Thyroid gland (tissue), 4 donors: ENCODE measurements at places on chromosomes 2 and 18.

DNA sequence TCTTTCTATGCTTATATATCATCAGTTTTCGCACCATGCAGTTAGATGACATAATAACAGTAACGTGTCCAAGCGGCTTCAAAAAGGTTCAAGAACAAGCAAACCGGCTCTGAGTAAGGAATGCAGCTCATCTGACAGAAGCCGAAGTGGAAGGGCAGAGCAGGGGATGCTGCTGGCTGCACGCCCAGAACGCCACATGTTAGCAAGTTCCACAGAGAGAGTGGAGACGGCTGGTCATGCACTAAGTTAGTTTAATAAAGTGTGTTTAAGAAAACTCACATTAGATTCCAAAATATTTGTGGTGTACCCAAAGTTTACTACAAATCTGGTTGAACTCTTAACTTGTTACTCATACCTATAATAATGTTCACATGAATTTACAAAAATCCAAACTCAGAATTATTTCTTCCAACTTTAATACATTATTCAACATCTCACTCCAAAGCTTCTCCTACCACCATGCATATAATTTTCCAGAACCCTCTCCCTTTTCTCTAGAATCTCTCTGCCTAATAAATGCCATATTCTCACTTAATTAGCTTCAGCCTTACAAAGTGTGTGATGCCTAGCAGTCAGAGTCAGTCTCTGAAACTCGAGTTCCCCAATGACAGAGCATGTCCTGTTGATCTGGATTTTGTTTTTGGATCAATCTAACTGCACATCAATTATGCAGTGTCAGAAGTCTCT is 170.0 kb downstream of the DNAH7 start:
- DNase-seq, result peak; percentile 99

GRCh38 chr2:39881948-39882347 is 102.9 kb upstream of the THUMPD2 start:
- no peak for DNase-seq

- DNase-seq, result no peak
These were observed 230.8 kb upstream of the CHAC2 start for GRCh38 chr2:53536583-53537361.

GRCh38 chr2:42086500-42086953 is 38.7 kb downstream of the PKDCC start:
- peak; percentile 39 for DNase-seq

DNA sequence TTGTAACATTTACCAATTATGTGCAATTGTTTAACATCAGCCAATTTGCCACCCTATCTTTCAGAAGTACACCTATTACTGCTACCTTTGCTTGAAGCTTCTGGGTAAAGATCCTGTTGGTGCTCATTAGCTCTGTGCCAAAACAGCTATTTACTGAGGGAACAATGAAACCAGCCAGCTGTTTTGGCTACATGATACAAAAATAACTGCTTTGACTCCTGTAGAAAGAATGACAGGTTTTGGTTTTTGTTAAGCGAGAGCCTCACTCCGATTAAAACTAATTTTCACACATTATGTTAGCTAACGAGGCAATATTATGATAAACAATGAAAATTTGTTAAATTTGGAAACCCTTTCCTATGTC is 907.0 kb downstream of the EPHA4 start:
- DNase-seq, result no peak

- no peak for DNase-seq
These were observed 8.7 kb downstream of the SMAD7 start for GRCh38 chr18:48942086-48942485.

- no peak for DNase-seq
These were observed 41.4 kb downstream of the STARD6 start for GRCh38 chr18:54316071-54316820.

DNA sequence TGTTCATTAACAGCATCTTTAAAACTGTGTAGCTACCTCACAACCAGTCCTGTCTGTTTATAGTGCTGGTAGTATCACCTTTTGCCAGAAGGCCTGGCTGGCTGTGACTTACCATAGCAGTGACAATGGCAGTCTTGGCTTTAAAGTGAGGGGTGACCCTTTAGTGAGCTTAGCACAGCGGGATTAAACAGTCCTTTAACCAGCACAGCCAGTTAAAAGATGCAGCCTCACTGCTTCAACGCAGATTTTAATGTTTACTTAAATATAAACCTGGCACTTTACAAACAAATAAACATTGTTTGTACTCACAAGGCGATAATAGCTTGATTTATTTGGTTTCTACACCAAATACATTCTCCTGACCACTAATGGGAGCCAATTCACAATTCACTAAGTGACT is 7.0 kb downstream of the RRM2 start:
- no peak for DNase-seq

DNA sequence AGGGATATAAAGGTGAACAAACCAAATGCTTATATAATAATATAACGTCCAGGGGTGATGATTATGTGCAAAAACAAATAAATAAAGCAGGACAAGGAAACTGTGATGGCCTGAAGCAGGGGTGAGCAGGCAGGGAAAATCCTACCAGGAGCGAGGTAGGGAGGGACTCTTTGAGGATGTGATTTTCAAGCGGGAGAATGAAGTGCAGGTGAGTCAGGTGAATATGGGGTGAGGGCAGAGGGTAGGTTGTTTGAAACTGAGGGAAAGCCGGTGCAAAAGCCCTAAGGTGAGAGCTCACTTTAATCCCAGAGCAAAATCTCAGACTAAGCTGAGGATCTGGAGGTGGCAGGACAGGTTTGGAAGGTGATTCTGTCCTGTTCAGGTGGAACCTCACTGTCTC is 40.7 kb downstream of the CYP26B1 start:
- DNase-seq, result no peak

- no peak for DNase-seq
These were observed 223.5 kb downstream of the HDAC4 start for GRCh38 chr2:239177325-239177724.

- no peak for DNase-seq
These were observed 20.6 kb upstream of the EXOC6B start for GRCh38 chr2:72846171-72847095.

DNA sequence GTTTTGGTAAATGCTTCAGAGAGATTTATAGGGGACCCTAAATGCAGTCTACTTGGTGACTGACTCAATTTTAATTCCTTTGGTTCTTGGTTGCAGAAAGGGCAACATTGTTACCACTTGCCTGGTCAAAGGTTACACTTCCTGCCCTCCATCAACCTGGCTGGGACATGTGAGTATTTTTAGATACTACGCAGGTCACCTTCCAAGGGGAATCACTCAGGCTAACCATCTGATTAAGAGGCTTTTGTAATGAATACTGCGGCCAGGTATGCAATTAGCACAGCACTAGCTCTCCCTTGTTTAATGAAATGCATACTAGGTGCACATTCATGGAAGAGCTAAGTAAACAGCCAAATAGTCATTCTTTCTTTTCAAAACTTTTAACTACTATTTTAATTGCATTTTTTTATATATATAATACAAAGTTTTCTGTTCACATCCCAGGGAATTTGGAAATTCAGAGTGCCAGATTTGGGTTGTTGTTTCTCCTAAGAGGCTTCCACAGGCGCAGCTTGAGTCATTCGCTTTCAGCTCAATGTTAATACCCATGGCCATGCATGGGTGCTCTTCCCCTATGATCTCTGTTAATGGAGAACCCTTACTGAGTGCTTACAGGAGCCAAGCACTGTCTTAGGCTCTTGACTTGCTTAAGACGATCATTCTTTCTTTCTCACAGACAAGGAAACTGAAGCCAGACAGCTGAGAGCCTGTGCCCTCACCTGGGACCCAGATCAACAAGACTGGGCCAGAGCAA is 152.2 kb downstream of the MTX2 start:
- peak; percentile 49 for DNase-seq

- no peak for DNase-seq
These were observed 309.1 kb upstream of the COL3A1 start for GRCh38 chr2:188664951-188665595.

- no peak for DNase-seq
These were observed 76.9 kb downstream of the MYO1B start for GRCh38 chr2:191321861-191322662.

DNA sequence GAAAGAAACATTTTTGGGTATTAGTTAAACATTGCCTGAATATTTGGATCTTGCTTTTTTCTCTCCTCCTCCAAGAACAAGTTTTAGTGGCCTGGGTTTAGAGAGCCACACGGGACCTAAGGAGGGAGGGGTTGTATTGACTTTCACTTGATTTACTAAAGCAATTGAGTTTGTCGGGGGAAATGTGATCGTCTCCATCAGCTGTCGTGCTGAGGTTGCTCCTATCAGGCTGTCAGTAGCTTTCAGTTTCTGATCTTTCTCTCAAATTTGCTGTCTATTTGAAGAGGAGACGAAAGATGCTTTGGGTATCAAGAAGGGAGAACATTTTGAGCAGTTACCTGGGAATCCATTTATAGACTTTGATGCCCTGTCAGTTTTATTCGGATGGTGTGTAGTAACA is 106.0 kb downstream of the SETBP1 start:
- DNase-seq, result no peak

GRCh38 chr2:70751881-70752280 is 16.1 kb downstream of the ADD2 start:
- no peak for DNase-seq

DNA sequence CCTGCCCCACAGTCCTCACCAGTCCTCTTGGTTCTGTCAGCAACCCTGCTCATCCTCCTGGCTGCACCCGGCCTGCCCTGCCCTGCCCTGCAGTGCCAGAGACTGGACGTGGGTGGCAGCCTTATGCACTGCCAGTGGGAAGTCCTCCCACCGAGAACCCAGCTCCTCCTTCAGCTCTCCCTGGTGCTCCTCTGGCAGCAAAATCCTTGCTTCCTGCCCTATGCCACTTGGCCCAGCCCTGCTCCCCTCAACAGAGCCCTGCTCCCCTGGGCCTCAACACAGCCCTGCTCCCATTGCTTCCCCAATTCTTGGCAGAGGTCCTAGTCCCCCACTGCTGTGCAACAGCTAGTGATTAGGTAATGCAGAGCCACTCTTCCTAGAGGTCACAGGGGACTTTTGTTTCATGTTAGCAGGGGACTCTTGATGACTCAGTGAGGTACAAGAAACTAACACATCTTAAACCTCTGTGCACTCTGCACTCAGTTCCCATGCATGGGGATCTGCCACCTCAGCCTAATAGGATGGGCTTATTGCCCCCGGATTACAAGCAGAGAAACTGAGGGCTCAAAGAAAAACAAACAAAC is 58.0 kb upstream of the EDAR start:
- DNase-seq, result no peak

DNA sequence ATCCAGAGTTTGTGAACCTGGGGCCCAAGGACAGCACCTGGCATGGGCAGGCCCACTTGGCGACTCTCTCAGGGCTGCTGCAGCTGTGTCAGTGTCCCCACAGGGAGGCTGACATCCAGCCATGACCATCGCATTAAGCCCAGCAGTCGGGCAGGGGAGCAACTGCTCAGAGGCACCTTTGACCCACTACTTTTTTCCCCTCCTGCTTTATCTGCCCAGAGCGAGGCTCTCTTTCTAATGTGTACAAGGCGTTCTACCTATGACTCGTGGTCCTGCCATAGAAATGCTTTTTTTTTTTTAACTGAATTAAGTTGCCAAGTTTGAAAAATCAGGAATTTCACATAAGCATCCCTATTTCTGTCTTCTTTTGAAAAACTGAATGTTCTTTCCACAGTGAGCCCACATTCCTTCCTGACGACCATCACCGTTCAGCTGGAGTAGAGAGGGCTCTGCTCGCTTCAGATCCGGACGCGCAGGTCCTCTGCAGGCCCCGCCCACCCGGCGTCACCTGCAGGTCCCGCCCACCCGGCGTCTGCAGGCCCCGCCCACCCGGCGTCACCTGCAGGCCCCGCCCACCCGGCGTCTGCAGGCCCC is 403 bp upstream of the CLUL1 start:
- peak; percentile 8 for DNase-seq

DNA sequence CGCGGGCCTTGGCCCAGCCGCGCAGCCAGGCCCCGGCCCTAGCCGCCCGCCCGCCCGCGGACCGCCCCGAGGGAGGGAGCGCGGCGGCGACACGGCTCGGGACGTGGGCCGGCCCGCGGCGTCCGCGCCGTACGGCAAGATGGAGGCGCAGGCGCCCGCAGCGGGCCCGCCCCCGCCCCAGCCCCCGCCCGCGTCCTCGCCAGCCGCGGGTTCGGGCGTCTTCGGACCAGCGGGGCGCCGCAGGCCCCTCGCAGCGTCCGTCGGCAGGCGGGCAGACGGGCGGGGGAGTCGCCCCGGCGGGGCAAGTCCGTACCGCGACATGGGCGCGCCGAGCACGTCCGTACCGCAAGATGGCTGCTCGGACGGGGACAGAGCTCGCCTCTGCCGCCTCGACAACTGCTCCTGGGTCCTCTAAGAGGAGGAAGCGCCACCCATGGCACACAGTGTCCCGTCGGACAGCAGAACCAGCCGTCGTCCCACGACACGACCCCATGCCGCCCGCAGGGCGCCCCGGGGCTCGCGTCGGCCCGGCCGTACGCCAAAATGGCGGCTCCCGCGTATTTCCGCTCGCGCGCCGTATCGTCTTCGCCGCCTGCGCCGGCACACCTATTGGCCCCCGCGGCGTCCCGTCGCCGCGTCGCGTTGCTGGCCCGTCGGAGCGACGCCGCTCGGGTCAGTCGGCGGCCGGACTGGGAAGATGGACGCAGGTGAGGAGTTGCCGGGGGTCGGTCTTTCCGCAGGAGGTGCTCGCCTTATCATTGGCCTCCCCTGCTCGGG is at the start of the genes ATG4B and THAP4:
TSS of gene ATG4B (plus strand) at position 676 of the 777 bp plus-strand sequence. CDS start at position 698, 22 bp downstream.
TSS of gene THAP4 (minus strand) at position 141 of the 777 bp plus-strand sequence. CDS start 141 bp downstream, outside the sequence.
- DNase-seq, result peak; percentile 86

- peak; percentile 82 for DNase-seq
These were observed 8.4 kb upstream of the MGAT5 start for GRCh38 chr2:134245340-134245984.

GRCh38 chr2:9240745-9241144 is 34.1 kb downstream of the ASAP2 start:
- no peak for DNase-seq

DNA sequence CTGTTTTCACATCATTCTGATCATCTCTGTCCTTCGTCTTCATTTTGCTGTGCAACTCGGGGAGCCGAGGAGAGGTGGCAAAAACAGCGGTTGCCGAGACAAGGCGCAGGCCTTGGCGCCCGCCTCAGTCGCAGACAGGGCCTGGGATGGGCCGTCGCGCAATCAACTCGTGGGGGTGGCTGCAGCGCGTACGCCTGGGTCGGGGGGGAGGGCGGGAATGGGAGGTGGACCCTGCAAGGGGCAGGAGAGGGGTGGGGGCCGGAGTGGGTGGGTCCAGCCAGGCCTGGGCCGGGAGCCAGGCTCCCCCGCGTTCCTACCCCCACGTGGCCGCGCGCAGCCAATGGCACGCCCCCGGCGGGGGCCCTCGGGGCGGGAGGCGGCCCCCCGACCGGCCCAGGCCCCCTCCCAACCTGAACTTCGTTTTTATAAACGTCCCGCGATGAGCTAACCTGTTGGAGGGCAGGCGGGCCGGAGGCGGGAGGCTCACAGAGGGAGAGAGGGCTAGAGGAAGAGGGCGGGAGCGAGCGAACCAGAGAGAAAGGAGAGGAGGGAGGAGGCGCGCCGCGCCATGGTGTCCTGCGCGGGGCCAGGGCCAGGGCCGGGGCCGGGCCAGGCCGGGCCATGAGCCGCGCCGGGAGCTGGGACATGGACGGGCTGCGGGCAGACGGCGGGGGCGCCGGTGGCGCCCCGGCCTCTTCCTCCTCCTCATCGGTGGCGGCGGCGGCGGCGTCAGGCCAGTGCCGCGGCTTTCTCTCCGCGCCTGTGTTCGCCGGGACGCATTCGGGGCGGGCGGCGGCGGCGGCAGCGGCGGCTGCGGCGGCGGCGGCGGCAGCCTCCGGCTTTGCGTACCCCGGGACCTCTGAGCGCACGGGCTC is at the start of gene HOXD13:
TSS of gene HOXD13 (plus strand) at position 452 of the 875 bp plus-strand sequence. CDS start at position 622, 170 bp downstream.
- no peak for DNase-seq

GRCh38 chr2:16645775-16646559 is 19.7 kb downstream of the CYRIA start:
- no peak for DNase-seq

- DNase-seq, result peak; percentile 44
These were observed 819.6 kb upstream of the FSHR start for GRCh38 chr2:49973917-49974368.
